ENCODE measurements at places on chromosomes 7 and 10.

- DNase-seq: no peak
Measured at GRCh38 chr7:130092598-130092997, 22.3 kb downstream of the KLHDC10 start.

DNA sequence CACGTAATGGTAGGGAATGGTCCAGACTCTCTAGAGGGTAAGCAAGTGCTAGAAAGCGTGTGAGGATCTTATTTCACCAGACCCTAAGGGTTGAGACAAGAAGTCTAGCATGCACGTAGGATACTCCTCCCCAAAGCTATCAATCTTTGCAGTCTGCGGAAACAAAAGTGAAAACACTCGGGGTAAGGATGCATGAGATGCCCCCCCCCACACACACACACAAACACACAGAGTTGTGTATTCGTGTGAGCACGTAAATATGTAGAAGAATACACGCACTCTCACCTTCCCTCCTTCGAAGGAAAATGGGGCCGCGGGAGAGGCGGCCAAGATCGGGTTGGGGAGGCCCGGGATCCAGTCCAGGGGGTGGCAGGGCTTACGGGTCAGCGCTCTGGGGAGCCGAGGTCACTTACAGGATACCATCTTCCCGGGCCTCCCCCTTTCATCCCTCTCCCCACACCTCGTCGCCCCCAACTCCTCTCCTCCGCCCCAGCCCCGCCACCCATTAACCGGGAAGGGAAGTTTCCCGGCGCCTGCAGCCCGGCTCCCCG lies 455 bp downstream of the CUL2 start:
- DNase-seq: no peak

DNA sequence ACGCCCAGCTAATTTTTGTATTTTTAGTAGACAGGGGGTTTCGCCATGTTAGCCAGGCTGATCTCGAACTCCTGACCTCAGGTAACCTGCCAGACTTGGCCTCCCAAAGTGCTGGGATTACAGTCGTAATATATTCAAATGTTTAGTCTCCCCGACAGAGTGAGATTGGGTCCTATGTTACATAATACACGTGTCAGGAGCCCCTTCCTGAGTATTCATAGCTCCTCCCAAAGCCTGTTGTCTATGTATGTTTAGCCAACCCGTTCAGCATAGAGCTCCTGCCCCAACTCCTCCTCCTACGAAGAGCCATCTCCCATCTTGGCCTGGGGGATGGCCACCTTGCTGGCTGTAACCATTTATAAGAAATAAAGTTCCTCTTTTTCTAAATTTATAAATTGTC lies 2.7 kb upstream of the PPP2R2D start:
- DNase-seq: no peak

- DNase-seq: no peak
Measured at GRCh38 chr7:2602406-2603043, 29.3 kb upstream of the TTYH3 start.

DNA sequence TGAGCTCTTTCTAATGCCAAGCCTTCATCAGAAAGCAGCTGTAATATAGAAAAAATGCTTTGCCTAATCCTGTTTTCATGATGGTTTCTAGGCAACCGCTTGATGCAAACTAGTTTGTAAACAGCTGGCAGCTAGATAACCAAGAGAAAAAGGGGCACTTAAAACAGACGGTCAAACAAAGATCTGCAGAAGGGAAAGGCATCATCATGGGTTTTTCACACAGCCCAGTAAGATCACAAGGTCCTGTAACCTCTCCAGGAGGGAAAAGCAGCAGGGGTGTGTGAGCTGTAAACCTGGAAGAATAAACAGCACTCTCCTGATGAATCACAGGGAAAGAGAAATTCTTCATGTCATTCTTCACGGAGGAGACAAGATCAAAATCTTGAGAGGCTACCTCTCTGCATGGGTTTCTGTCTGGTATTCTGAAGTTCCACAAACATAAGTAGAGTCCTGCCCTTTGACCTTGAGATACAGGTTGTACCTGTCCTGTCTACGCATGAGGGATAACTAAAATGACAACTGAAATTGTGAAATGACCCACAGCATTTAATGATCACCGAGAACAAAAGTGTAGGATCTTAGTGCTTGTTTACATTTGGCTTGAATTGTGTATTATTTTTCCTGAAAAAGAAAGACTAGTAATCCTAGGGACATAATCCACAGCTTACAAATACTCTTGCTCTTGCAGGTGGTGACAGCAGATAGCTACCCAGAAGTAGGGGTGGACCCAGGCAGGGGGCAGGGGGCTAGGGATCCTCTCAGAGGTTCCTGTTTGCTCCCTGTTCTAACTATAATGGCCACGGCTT lies 48.0 kb downstream of the CREB3L2 start:
- DNase-seq: no peak

DNA sequence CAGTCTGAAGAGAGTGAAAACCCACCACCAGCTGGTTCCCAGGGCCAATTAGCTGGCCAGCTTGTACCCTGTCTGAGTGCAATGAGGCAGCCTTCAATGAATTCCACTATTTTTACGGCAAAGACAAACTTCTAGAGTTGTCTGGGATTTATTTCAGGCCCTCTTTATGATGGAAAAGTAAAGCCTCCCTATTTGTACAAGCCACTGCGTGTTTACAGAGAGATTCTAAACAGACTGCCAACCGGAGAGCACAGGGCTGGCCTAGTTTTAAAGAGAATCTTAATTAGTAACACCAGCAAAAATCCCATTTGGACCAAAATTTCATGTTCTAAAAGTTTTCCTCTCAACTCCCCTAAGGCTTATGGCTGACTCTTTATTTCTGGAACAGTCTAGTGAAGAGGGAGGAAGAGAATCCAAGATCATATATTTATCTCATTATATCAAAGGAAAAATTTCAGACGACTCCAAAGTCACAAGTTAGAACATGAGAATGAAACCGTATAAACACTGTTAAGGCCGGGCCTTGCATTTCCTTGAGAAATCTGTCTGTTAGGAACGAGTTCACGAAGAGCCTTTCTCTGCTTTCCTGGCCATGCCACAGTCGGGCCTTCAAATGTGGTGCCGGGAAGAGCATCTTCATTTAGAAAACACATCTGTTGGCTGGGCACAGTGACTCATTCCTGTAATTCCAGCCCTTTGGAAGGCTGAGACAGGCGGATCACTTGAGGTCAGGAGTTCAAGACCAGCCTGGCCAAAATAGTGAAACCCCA lies 724.6 kb upstream of the NRP1 start:
- no peak for DNase-seq

DNA sequence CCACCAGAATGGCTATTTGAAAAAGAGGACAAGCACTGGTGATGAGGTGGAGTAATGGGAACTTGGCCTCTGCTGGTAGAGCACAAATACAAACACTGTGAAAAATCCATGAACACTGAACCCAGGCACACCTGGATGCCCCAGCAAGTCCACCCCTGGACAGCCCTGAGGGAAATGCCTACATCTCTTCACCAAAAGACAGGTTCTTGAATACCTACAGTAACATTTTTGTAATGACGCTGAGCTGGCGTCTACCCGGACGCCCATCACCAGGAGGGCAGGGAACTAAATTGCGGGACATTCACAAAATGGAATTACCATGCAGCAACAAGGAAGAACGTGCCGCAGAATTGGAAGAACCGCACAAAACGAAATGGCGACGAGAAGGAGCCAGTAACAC lies 70.5 kb downstream of the GNA12 start:
- no peak for DNase-seq

DNA sequence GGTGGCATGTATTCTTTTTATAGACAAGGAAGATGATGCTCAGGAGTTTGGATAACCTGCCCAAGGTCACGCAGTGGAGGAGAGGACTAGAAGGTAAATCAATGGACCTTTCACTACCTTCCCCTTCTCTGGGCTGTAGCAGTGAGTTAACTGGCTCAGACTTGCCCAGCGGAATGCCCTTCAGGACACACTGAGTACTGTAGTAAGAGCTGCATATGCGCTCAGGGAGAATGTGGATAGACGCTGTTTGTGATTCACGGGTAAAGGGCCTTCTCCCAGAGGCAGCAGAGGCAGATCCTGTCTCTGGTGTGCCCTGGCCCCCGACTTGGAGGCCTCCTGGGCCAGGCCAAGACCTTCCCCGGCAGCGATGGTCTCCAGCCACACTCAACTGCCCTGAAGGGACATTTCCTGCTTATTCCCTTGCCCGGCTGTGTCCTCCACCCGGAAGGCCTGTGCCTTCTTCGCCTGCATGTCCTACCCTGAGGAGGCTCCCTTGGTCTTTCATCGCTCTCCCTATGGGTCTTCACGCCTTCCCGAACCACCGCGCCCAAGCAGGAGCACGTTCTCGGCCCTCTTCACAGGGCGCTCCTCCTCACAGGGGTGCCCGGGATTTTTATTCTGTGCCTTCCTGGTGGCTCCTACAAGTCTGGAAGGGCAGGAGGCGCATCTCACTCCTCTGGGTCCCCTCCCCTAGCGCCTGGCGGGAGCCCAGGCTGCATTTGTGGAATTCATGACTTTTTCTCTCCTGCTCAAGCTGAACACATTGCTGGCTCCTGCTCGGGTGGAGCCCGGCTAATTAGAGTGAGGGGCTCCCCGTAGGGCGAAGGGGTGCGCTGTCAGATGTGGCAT lies 1.8 kb upstream of the IKZF1 start:
- DNase-seq: no peak
